Large intestine (tissue), 12 donors: ENCODE measurements at places on chromosomes 4 and X. TPM values are rescaled to one million over a fixed set of nuclear protein-coding genes. Genes with fewer than 3 reads are reported as not detected.

DNA sequence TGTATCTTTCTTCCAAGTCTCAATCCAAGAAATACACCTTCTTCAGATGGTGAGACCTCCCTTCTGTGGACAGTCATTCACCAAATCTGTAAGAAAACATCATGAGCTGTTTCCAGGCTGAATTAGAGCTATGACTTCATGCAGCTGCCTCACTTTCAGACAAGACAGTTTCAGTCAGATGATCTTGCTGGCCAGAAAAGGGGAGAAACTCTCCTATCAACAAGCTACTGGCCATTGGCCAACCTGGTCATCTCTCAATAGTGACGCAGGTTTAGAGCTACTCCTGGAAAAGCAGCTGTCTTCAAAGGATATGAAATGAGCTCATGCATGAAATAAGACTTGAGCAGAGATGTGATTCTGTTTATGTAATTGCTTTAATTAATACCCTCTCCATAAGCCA is 69.6 kb upstream of the NDP start:
- no peak overlapping the region for H3K4me3 ChIP-seq
- H3K27ac ChIP-seq: no peak overlapping the region
- H3K36me3 ChIP-seq: no peaks in the 10 kb centered on the region
- H3K27me3 ChIP-seq: no peaks in the 10 kb centered on the region

GRCh38 chr4:7000421-7001176 is 42.6 kb upstream of the TADA2B start:
- no peaks in the 10 kb centered on the region for H3K4me1 ChIP-seq
- no peak overlapping the region for H3K27ac ChIP-seq
- no peak for DNase-seq
- H3K27me3 ChIP-seq: no peaks in the 10 kb centered on the region
- H3K36me3 ChIP-seq: peaks cover 77% of the 10 kb centered on the region
- no peak overlapping the region for H3K4me3 ChIP-seq

GRCh38 chr4:13455411-13455810 is 28.7 kb downstream of the RAB28 start:
- H3K4me3 ChIP-seq: no peak overlapping the region
- no peak overlapping the region for H3K27ac ChIP-seq
- no peaks in the 10 kb centered on the region for H3K27me3 ChIP-seq
- peaks cover 21% of the 10 kb centered on the region for H3K36me3 ChIP-seq
- H3K4me1 ChIP-seq: no peaks in the 10 kb centered on the region

DNA sequence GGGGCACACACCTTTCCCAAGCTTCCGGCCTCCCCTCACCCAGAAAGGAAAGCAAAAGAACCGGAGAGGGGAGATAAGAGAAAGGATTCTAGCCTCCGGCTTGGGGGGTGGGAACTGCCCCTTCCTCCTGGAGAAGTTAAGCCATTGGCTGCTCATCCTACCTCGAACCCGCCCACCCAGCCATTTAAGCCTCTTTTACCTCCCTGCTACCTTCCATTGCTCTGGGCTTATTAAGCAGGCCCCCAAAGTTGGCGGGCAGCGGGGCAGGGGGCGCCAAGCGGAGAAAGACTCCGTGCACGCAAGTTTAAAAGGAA is 2.3 kb downstream of the MAML3 start:
- no peaks in the 10 kb centered on the region for H3K27me3 ChIP-seq
- H3K4me3 ChIP-seq: peak overlapping the region; percentile 81
- H3K36me3 ChIP-seq: no peaks in the 10 kb centered on the region
- peak overlapping the region; percentile 99 for H3K27ac ChIP-seq
- DNase-seq: peak; percentile 92

DNA sequence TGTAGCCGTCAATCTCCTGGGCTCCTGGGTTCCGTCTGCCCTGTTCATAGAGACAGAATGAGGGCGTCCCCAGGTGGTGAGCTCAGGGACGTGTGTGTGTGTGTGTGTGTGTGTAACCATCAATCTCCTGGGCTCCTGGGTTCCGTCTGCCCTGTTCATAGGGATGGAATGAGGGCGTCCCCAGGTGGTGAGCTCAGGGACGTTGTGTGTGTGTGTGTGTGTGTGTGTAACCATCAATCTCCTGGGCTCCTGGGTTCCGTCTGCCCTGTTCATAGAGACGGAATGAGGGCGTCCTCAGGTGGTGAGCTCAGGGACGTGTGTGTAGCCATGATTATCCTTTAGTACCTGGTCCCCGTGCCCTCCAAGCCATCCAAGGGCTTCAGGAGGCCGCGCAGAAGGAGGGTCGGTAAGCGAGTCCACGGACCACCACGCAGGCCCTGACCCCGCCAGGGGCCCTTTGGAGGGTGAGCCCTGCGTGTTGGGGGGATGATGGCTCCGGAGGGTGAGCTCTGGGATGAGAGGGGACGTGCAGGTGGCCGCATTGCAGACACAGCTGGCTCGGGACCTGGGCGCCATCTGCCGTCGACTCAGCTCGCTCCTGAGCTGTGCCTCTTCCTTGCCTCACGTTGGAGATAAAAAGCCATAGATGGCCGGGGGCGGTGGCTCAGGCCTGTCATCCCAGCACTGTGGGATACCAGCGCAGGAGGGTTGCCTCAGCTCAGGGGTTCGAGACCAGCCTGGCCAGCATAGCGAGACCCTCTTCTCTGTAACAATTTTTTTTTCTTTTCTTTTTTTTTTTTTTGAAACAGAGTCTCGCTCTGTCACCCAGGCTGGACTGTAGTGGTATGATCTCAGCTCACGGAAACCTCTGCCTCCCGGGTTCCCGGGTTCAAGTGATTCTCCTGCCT is 5.4 kb upstream of the GTPBP6 start:
- no peaks in the 10 kb centered on the region for H3K27me3 ChIP-seq
- no peaks in the 10 kb centered on the region for H3K36me3 ChIP-seq
- no peak overlapping the region for H3K27ac ChIP-seq
- H3K4me3 ChIP-seq: no peak overlapping the region
- peak; percentile 48 for DNase-seq
- H3K4me1 ChIP-seq: no peaks in the 10 kb centered on the region

- no peak overlapping the region for H3K27ac ChIP-seq
- DNase-seq: no peak
- no peak overlapping the region for H3K4me3 ChIP-seq
These were observed 10.1 kb upstream of the RPL39 start for GRCh38 chrX:119801253-119802221.

DNA sequence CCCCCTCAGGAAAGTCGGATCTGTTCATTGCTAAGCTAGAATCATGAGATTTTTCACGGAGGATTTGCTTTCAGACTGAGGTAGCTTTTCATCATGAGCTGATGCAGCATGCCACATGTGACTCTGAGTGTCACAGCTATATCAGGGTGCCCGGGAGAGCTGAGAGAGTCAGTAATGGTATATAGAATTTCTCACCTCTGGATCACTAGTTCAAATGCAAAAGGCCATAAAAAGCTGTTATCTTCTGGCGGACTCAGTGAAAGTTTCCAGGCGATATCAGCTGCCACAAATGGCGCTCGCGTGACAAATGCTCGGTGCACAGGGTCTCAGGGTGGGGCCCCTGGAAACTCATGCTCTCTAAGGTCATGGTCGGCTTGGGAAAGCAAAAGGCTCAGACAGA is 150.1 kb downstream of the DHX15 start:
- H3K4me1 ChIP-seq: peaks cover 2% of the 10 kb centered on the region
- peaks cover 56% of the 10 kb centered on the region for H3K27me3 ChIP-seq

GRCh38 chr4:104206784-104207183 is 287.9 kb downstream of the CXXC4 start:
- no peak overlapping the region for H3K4me3 ChIP-seq
- H3K27ac ChIP-seq: no peak overlapping the region
- no peaks in the 10 kb centered on the region for H3K36me3 ChIP-seq
- DNase-seq: no peak
- no peaks in the 10 kb centered on the region for H3K27me3 ChIP-seq
- no peaks in the 10 kb centered on the region for H3K4me1 ChIP-seq

GRCh38 chrX:153903991-153904957 is at the start of gene AVPR2:
AVPR2 (plus strand) TSS chrX:153904673; CDS start chrX:153905146, 473 bp downstream.
- H3K4me1 ChIP-seq: peaks cover 5% of the 10 kb centered on the region
- no peaks in the 10 kb centered on the region for H3K27me3 ChIP-seq
- H3K36me3 ChIP-seq: no peaks in the 10 kb centered on the region
- DNase-seq: no peak
- H3K27ac ChIP-seq: no peak within 1 kb of the TSS

- H3K4me1 ChIP-seq: no peaks in the 10 kb centered on the region
- DNase-seq: no peak
- H3K27me3 ChIP-seq: no peaks in the 10 kb centered on the region
- no peak overlapping the region for H3K4me3 ChIP-seq
These were observed 43.5 kb upstream of the TMEM164 start for GRCh38 chrX:109959356-109959871.

- H3K27me3 ChIP-seq: no peaks in the 10 kb centered on the region
- no peaks in the 10 kb centered on the region for H3K36me3 ChIP-seq
- no peak for DNase-seq
- H3K4me1 ChIP-seq: no peaks in the 10 kb centered on the region
- H3K4me3 ChIP-seq: no peak overlapping the region
These were observed 34.8 kb downstream of the UBE2K start for GRCh38 chr4:39732728-39733127.

DNA sequence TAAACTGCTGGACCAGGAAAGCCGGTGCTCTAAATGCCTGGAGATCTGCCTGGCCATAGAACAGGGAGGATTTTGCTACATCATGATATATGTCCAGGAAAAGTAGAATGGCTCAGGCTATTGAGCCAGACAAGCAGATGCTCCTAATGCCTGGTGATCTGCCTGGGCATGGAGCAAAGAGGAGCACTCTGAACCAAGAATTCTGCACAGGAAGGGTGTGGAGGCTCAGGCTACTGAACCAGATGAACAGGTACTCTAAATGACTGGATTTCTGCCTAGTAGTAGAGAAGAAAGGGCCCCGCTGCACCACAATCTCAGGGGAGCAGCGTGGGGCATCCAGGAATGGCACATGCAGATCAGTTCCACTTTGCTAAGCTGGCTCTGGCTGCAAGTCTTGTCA is 607.9 kb downstream of the ANKRD50 start:
- no peaks in the 10 kb centered on the region for H3K4me1 ChIP-seq
- H3K36me3 ChIP-seq: no peaks in the 10 kb centered on the region
- no peaks in the 10 kb centered on the region for H3K27me3 ChIP-seq

GRCh38 chr4:154622598-154622997 is 10.1 kb upstream of the FGG start:
- H3K4me1 ChIP-seq: peaks cover 20% of the 10 kb centered on the region
- H3K27me3 ChIP-seq: peaks cover 8% of the 10 kb centered on the region
- DNase-seq: peak; percentile 53
- H3K4me3 ChIP-seq: no peak overlapping the region
- no peak overlapping the region for H3K27ac ChIP-seq

DNA sequence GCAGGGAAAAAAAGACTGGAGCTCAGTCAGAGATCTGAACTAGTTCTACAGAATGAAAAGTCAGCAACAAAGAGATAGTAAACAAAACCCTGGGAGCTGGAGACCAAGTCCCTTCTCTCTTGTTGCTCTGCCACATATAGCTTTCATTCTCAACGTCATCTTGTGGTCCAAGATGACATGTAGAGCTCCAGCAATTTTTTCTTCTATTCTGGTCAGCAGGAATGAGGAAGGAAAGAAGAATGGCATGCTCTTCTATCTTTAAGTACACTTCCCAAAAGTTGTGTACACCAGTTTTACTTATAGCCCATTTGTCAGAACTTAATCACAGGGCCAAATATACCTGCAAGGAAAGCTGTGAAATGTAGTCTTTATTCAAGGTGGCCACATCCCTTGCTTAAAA is 45.6 kb downstream of the RAP2C start:
- H3K27me3 ChIP-seq: no peaks in the 10 kb centered on the region
- no peak overlapping the region for H3K4me3 ChIP-seq
- DNase-seq: no peak
- no peaks in the 10 kb centered on the region for H3K4me1 ChIP-seq

DNA sequence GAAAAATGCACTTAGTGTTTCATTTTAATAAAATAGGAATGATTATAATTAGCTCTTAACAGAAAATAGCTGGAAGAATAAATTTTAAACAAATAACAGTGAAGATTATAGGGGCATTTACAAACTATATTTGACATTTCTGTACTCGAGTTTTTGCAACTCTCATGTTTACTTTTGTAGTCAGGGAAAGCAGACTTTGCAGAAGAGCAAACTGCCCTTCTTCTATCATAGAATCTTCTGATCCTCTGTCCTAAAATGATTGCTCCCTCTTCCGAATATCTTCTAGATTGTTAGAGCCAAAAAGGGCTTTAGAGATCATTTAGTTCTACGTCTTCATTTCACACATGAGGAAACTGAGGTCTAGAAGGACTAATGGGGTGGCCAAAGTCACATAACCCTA is 219.0 kb downstream of the RELL1 start:
- DNase-seq: no peak
- no peak overlapping the region for H3K27ac ChIP-seq
- H3K4me1 ChIP-seq: peaks cover 45% of the 10 kb centered on the region
- H3K36me3 ChIP-seq: no peaks in the 10 kb centered on the region
- H3K27me3 ChIP-seq: no peaks in the 10 kb centered on the region
- no peak overlapping the region for H3K4me3 ChIP-seq

GRCh38 chr4:170339522-170339921 is 249.8 kb upstream of the AADAT start:
- no peaks in the 10 kb centered on the region for H3K27me3 ChIP-seq
- no peak for DNase-seq
- no peaks in the 10 kb centered on the region for H3K36me3 ChIP-seq
- no peak overlapping the region for H3K27ac ChIP-seq

- no peaks in the 10 kb centered on the region for H3K27me3 ChIP-seq
- H3K4me1 ChIP-seq: no peaks in the 10 kb centered on the region
- DNase-seq: no peak
- no peak overlapping the region for H3K27ac ChIP-seq
- no peaks in the 10 kb centered on the region for H3K36me3 ChIP-seq
These were observed 1108.1 kb downstream of the PCDH19 start for GRCh38 chrX:99301990-99302389.

DNA sequence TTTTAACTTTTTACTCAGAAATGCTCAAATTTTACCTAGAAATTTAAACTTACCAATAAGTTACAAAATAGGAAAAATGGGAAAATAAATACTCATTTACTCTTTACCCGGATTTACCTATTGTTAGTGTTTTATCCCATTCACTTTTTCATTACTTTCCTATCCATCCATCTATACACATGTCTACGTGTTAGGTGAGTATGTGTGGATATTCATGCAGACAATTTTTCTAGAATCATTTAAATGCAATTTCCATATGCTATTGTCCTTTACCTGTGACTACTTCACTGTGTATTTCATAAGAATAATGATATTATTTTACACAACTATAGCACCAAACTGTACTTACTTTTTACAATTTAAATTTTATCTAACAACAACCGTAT is 896.6 kb upstream of the INTU start:
- H3K4me1 ChIP-seq: no peaks in the 10 kb centered on the region
- H3K27me3 ChIP-seq: no peaks in the 10 kb centered on the region
- DNase-seq: no peak
- no peak overlapping the region for H3K27ac ChIP-seq
- H3K4me3 ChIP-seq: no peak overlapping the region
- no peaks in the 10 kb centered on the region for H3K36me3 ChIP-seq

Gene NLRP2B
- polyA plus RNA-seq: 0.03 TPM

Gene BMPR1B
- polyA plus RNA-seq: 1.2 TPM

Gene SHOX
- polyA plus RNA-seq: 0.01 TPM

Gene FHDC1
- 10.7 TPM for polyA plus RNA-seq

Gene IDH3G
- polyA plus RNA-seq: 58.7 TPM

Gene ZAR1
- 0.03 TPM for polyA plus RNA-seq

Gene COX7B2
- not detected for polyA plus RNA-seq

Gene MAGT1
- polyA plus RNA-seq: 67.8 TPM

Gene XAGE1B
- polyA plus RNA-seq: not detected

Gene SULT1B1
- polyA plus RNA-seq: 118 TPM

Gene TMEM128
- 32.3 TPM for polyA plus RNA-seq

Gene ADGRG4
- polyA plus RNA-seq: 7.9 TPM

Gene NHSL2
- 3.3 TPM for polyA plus RNA-seq

Gene QRFPR
- polyA plus RNA-seq: 0.97 TPM

Gene SRPX
- polyA plus RNA-seq: 18.9 TPM

Gene ZCCHC18
- polyA plus RNA-seq: 2.3 TPM

Gene GLRA3
- 1.0 TPM for polyA plus RNA-seq

Gene IL2RG
- 118 TPM for polyA plus RNA-seq

Gene FAM53A
- 0.84 TPM for polyA plus RNA-seq

Gene FAM47E
- polyA plus RNA-seq: 11.9 TPM

Gene CXCL8
- polyA plus RNA-seq: 0.78 TPM

Gene PNCK
- 128 TPM for polyA plus RNA-seq
